ENCODE measurements at places on chromosomes 12 and 14.
A peak's percentile ranks its signal among the peaks of the same experiment; 100 is the strongest.

- DNase-seq, result no peak
These were observed 66.6 kb downstream of the GALNT8 start for GRCh38 chr12:4786795-4787194.

DNA sequence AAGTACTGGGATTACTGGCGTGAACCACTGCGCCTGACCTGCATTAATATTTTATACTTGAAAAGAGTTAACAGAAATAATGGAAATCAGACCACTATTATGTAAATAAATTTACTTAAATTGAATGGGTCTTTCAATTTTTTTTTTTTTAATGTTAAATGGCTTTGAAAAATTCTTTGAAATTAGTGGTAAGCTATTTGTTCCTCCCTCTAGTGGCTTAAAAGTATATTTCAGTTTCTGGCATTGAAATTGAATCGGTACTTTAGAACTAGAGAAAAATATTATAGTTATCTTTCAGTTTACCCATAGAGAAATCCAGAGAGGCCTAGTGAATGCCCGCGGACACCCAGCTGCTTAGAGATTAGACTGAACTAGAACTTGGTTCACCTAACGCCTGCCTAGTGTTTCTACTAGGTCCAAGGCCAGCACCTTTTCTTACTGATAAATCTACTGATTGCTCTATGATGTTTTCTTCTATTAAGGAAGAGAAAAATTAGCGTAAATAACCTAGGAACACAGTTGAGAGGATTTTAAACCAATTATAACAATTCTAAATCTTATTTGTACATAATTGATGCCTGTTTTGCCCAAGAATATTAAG lies 106.5 kb downstream of the EML1 start:
- no peak for DNase-seq

DNA sequence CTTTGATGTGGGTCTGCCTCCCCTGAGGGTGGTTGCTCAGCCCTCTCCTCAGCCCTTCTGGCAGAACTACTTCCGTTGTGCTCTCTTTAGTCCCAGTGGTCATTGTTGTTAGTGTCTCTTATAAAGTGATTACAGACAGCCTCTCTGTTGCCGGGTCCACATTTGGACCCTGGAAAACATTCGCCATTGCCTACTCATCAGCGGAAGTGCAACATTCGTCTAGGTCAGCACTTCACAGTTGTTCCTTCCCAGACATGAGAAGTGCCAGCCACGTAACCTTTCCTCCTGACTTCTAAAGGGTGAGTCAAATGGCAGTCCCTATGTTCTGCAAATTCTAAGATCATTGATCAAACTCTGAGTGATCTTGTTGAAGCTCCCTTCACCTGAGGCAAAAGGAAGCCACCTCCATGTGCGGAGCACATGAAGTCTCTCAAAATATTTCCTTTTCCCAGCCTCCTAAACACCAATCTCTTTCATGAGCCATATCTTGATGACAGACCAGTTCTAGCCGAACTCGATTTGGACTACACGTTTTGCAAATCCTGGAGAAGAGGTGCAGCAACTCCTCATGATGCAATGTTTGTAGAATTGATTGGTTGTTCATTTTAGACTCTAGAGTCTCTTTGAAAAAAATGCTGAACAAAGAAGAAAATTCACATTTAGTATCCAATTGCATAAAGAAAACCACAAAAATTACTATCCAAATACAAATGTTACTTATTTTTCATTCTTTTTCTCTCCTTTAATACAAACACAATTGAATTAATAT lies 163.8 kb downstream of the RPL10L start:
- no peak for DNase-seq

DNA sequence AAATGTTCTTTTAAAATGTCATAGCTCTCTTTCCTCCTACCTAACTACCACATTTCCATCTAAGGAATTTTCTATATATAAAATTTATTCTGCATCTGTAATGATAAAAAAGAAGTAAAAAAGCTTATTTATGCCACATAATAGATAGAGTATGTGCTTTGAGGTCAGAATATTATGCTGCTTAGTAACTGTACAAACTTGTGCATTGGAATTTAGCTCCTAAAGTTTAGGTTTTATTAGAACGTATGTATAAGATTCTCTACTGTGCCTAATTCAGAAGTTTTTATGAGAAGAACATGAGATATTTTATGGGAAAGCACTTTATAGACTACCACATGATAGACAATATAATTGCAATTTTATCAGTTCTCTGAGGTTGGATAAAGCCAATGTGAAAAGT lies 384.6 kb downstream of the SLC16A7 start:
- DNase-seq, result no peak

GRCh38 chr12:100163416-100164152 lies 20.9 kb upstream of the BLTP3B start:
- DNase-seq, result peak; percentile 78

DNA sequence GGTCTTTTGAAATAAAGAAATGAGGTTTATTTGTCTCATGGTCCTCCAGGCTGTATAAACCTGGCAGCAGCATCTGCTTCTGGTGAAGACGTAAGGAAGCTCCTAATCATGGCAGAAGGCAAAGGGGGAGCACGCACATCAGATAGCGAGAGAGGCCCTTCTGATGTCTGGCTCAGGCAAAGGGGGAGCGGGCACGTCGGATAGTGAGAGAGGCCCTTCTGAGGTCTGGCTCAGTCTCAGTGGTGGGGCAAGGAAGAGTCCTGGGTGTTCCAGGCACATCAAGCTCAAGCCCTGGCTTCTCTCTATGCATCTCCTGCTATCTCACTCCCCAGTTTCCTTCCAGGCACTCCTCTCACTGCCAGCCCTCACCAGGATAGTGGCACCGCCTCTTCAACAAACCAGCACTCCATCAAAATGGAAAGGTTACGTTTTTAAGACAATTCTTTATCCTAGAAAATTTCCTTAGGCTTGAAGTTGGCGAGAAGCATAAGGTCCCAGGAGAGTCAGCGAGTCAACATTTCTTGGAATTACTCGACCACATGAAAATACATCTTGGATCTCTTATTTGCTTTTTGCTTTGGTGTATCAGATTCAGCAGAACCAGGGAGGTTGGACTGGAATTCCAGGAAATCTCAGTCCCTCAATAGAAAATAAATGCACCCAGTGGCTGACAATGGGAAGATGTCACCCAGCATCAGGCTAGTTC lies 189.6 kb upstream of the TMEM132C start:
- no peak for DNase-seq

- no peak for DNase-seq
These were observed 4.1 kb downstream of the FGF23 start for GRCh38 chr12:4375449-4375848.

- no peak for DNase-seq
These were observed 7.6 kb downstream of the WSCD2 start for GRCh38 chr12:108136697-108137096.

- DNase-seq, result no peak
These were observed 91.1 kb upstream of the FUT8 start for GRCh38 chr14:65321370-65321875.

DNA sequence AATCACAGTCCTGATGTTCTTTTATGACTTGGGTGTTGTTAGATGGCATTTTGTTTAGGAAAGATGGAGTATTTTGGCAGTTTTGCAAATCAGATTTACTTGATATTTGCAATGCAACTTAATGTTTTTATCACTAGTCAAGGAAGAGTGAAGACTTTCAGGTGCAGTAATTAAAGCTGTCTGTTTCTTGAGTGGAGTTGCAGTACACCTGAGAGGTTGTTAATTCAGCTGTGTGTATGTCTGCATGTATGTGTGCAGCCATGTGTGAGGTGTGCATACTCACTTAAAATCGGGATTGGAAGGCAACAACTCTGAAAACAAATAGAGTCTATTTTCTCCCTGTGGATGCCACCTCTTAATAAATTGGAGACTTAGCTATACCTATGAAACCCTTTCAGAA lies 94.5 kb downstream of the RMST start:
- DNase-seq, result no peak

DNA sequence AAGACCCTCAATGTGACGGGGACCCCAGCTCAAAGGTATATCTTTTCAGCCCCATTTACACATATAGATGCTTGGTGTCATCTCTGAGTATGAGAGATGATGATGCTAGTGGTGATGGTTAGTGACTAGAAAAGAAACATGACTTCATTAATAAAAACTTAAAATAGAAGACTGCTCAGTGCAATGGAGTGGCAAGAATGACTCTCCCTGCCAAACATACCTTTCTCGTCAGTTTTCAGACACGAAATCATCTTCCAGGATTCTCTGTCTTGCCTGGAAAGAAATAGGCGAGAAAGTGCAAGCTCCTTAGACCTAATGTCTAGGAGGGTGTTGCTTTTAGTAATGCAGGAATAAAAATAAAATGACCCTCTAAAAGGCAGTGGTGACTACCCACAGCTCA lies 71.7 kb downstream of the TPH2 start:
- no peak for DNase-seq
